ENCODE measurements at places on chromosomes 7 and 10.

DNA sequence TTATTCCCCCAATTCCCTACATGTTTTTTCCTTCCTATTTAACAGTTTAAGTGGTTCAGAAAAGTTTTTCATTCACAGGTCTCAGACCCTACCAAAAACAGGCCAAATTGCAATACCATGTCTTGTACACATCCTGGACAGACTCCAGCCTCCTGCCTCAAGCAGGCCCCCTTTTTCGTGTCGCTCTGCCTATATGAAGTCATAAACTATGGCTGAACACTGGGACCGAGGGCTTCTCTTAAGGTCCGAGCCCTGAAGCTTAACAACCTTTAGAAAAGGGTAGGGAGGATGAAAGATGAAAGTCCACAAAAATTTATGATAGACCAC lies 1.4 kb downstream of the FBXW4 start:
- no peak for DNase-seq

DNA sequence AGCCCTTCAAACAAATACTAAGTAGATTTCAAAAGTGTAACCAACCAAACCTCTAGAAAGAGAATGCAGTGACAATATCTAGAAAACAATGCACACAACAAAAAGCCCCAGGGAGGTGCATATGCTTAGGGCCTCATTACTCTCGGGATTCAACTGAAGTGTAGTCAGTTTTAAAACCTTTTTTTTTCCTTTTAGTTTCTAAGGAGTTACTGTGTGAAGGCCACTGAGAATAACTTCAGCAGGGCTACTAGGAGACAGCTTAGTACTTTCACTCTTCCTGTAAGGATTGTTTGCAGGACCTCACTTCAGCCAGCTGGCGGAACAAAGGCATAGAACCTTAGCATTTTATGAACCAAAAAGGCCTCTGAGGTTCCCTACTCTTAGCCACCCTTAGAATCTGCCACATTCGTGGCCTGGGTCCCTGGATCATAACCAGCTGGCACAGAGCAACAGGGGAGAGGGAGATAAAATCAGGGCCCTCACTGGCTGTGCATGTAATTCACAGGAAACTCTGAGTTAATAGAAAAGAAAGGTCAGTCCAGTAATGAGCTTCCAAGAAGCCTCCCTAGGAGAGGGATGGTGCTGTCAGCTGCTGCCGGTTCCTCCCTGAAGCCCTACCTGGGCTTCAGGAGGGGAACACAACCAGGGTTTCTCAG lies 3.6 kb downstream of the VOPP1 start:
- peak; percentile 26 for DNase-seq

- no peak for DNase-seq
Measured at GRCh38 chr7:13911909-13912308, 77.6 kb downstream of the ETV1 start.

GRCh38 chr10:108849688-108850087 lies 1073.6 kb downstream of the XPNPEP1 start:
- no peak for DNase-seq

GRCh38 chr10:71985542-71986250 lies 21.5 kb downstream of the CHST3 start:
- DNase-seq: no peak

GRCh38 chr10:73964743-73965142 lies 33.2 kb upstream of the VCL start:
- no peak for DNase-seq
